Right renal pelvis (tissue), 4 donors: ENCODE measurements at places on chromosomes 2 and 18. TPM values are rescaled to one million over a fixed set of nuclear protein-coding genes. Genes with fewer than 3 reads are reported as not detected.

Gene CCDC148
- polyA plus RNA-seq, result 7.2 TPM

Gene NT5C1B
- 0.93 TPM for polyA plus RNA-seq

GRCh38 chr18:36636237-36636817 lies 192.5 kb downstream of the TPGS2 start:
- no peak for DNase-seq

DNA sequence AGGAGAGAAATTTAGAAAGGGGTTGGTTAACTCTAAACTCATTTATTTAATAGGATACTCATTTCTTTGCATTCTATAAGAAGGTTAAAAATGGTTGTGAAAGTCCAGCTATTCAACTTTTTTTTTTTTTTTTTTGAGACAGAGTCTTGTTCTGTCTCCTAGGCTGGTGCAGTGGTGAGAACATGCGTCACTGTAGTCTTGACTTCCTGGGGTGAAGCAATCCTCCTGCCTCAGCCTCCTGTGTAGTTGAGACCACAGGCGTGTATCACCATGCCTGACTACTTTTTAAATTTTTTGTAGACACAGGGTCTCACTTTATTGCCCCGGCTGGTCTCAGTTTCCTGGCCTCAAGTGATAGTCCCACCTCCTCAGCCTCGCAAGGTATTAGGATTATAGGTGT lies 11.9 kb downstream of the ELP2 start:
- DNase-seq, result no peak

DNA sequence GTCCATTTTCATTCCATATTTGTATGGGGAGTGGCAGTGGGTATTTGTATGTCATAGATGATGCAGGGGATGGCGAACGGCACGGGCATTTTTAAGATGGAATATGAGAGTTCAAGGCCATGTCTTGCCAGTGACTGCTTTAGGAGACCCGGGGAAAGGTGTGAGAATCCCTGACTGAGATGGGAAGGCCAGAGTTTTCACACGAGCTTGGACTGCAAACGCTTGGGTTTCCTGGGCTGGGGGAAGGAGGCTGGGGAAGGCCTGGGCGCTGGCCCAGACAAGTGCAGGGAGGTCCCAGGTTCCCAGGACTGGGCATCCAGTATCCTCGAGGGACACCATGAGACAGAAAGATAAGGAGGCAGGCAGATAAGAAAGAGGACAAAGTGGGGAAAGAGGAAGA lies 35.2 kb downstream of the CNGA3 start:
- DNase-seq, result no peak

DNA sequence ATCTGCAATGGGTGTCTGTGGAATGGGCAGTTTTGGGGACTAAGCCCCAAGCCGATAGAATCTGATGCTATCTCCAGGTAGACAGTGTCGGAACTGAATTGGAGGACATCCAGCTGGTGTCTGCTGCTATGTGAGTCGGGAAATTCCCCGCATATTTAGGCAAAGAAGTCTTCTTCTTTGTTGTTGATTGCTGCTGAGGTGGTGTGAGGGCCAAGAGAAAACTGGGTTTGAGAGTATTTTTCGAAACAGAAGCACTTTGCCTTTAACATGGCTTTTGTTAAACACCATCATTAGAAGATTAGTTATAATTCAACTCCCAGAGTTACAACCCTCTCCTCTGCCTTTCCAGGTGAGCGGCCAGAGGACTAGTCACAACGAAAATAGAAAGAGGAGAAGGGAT lies 49.4 kb upstream of the ACTR3 start:
- no peak for DNase-seq

DNA sequence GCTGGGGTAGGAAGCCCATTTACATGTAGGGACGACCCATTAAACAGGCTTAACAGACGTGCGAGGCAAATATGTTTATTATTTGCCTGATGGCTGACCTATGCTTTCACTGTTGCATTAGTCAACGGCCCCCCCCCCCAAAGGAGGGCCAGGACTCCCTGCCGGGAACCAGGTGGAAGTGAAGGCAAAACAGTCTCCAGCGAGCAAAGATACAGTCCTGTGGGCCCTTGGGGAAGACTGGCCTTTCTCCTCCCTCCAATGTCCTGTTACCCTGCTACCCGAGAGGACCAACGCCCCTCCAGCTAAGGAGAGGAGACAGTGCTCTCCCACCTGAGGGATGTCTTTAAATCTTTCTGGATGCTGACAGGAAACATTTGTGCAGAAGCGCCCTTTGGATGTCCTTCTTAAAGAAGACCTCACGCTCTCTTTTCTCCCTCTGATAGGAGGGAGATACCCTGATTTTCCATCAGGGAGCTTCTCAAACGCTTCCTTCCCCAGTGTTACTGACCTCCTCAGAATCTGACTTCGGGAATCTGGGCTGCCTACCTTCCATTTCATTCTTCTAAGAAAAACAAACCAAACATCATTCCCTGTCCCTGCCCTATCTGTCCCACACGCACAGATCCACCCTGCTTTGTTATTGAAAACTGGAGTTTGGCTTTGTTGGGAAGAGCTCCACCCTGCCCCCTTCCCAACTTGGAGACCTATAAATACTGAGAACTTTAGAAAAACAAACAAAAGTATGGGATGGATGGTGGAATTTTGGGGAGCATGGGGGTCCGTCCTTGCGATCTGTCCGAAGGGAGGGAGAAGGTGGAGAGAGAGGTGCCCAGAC lies 135.9 kb upstream of the SIX3 start:
- DNase-seq, result no peak
